ENCODE measurements at places on chromosomes 5 and 9. TPM values are rescaled to one million over a fixed set of nuclear protein-coding genes. Genes with fewer than 3 reads are reported as not detected.

DNA sequence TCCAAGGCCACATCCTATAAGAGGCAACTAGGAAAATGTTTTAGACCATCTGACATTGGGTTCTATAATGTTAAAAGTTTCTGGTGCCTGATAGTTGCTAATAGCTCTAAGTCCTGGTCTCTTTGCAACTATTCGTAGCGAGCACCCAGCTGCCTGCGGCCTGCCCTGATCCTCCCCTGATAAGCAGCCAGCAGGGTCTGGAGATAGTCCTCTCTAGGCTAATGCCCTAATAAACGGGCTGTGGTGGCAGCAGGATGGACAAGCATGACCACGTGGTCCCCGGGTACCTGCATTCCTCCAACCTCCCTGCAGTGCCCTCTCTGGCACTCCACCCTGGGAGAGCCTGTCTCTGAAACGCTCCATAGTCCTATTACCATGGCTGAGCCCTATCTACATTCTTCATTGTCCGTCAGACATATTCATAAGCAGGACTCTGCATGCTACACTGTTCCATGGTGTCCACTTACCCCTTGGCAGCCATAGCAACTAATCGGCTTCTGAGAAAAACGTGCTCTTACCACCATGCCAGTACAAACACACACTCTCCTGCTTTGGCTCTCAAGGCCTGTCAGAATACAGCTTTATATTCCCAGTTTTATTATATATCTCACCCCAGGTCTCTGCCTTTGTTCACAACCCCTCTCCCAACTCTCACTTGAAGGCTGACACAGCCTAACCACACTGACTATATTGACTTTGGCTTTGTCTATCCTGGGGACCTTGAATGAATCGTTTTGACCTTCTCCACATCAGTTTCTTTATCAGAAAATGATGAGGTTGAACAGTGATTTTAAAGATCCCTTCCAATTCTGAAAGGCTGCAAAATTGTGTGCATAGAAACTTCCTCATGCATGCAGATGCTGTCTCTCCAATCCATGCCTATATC is 49.9 kb upstream of the DAPK1 start:
- DNase-seq, result no peak

DNA sequence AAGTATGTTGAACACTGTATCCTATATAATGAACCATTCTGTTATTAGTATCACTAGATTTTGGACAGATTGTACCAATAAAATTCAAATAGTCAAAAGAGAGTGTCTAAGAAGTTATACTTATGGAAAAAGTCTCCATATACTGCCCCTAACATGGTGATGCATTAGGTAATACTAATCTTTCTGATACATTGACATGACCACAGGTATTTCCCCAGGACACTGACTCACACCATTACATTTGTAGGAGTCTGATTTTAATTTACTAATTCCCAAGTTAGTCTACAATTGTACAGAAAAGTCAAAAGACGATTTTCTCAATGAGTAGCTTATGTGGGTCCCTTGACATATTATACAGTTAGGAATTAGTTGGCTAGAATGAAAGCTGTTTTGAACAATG is 593.8 kb downstream of the ISL1 start:
- no peak for DNase-seq

NKD2 gene
- total RNA-seq, result 1.7 TPM

GRCh38 chr9:79806086-79806485 is 234.3 kb downstream of the TLE4 start:
- DNase-seq, result no peak

- no peak for DNase-seq
Measured at GRCh38 chr5:73485715-73486114, 12.5 kb upstream of the BTF3 start.

DNA sequence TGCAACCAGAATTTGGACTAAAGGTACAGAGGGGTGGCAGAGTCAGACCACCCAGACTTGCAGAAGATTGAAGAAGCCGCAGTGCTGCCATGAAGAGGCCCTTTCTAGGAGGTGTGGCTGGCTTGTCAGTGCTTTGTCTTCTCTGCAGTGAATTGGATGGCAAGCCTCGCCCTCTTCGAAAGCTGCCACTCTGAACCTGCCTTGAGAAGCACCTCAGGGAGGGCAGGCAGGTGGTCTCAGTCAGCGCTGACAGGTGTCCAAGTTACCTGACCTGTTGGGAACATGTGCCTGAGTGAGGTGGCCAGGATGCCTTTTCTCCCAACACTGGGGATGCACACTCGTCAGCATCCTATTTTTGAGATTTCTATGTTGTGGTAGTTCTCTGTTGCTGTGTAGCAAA is 6.2 kb downstream of the TENT4A start:
- DNase-seq, result no peak

DNA sequence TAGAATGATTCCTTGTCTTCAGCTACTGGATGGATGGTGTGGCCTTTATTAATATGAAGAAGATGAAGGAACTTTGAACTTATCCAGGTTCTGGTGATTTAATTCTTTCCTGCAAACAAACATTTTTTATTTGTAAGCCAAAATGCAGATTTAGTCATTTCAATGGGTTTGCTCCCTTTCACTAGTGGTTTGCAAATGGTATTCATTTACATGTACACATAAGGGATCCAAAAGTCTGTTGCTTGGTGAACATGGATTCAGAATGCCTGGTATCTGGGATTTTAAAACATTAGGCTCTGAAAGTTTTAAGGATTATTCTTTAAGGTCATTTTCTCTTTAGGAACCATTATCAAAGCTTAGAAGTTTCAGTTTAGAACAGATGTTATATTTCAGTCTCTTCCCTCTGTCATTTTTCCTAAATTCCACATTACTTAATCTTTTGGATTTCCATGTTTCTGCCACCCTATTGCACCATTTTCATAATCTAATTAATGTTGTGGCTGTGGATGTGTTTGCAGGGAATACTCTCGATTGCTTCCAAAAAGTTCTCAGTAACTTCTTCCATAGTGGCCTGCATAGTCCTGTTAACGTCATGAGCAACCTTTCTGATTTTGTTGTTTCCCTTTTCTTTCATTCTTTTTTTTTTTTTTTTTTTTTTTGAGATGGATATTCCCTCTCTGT is 10.1 kb downstream of the TTC1 start:
- no peak for DNase-seq

DNA sequence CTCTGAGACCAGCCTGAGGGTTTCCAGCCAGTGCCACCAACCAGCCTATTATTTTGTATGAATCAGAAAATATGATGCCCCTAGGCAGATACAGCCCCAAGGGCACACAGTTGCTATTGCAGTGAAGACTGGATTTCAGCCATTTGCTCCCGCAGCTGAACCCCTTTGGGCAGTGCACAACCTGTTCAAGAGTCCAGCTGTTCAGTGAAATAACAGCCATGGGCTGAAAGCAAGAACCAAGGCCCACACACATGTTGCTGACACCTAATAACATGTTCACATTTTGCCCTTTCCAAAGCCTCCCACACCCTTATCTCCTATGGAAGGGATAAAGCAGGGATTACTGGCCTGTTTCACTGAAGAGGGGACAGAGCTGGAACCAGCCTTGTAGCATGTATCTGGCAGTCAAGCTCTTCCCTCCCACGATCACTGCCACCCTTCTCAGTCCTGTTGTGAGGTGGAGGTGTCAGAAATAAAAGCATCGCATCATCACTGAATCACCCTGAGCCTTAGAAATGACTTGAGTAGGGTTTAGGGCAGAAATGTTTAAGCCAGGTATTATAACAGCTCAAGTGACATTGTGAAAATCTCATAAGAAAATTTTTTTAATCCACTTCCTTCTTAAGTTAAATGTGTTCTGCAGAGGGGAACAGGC is 137.1 kb upstream of the FSTL4 start:
- no peak for DNase-seq

GRCh38 chr9:122158202-122158601 is 1.4 kb downstream of the NDUFA8 start:
- no peak for DNase-seq

PCDHGB3 gene
- 1.3 TPM for total RNA-seq

KIF2A gene
- total RNA-seq, result 51.3 TPM

GRCh38 chr9:96065482-96066251 is 190.2 kb downstream of the ERCC6L2 start:
- DNase-seq, result no peak

- no peak for DNase-seq
Measured at GRCh38 chr5:61198606-61199005, 36.3 kb upstream of the SMIM15 start.

GRCh38 chr5:71832812-71833715 is 114.0 kb downstream of the CARTPT start:
- DNase-seq, result no peak

GRCh38 chr5:124888622-124889485 is 142.4 kb upstream of the ZNF608 start:
- DNase-seq, result no peak
